ENCODE measurements at places on chromosomes 5 and 9.

DNA sequence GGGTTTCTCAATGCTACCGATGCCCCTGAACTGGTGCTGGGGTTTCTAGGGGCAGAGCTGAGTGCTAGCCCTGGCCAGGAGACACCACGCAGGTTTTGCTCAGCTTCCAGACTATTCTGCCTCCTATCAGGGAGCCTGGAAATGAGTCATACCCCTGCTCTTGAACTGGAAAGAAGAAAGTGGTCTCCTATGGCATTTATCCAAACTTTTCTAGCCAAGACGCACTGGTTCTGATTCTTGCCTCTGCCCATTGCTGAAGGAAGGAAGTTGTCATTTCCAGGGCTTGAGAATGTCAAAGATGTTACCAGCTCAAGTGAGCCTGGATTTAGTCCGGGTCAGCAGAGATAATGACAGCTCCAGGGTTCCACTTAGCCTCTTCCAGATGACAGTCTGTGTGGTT, 561.9 kb downstream of the CDK5RAP2 start:
- no peak for DNase-seq

- no peak for DNase-seq
Observed at GRCh38 chr5:17604951-17605350, 968 bp downstream of the TAF11L11 start.

DNA sequence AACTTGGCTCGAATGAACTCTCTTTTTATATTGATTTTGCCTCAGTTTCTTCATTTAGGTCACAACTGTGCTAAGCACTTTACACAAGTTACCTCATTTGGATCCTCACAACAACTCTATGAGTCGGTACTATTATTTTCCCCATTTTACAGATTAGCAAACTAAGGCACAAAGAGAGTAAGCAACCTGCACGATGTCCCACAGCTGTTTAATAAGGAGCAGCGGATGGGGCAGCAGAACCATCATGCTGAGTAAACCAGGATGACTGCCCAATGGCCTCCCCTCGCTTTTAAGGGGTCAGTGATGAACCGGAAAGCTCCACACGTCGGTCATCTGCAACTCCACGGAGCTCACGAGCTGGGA, 607 bp downstream of the PRELID2 start:
- no peak for DNase-seq

DNA sequence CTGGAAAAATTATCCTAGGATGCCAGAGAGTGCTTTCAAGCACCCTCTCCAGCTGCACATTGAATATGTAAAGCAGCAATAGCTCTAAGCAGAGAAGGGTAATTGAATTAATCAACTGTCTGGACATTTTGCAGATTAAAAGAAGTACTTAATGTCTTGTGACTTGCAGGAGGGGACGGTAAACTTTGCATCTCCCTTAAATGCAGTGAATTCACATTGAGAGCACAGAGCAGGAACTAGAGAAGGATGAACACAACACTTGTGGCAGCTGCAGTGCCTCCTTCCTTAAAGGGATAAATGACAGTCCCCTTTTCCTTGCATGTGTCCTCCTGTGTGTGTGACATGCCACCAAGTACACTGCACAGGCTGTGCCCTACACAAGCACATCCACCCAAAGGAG, 7.4 kb upstream of the CDK5RAP2 start:
- no peak for DNase-seq

DNA sequence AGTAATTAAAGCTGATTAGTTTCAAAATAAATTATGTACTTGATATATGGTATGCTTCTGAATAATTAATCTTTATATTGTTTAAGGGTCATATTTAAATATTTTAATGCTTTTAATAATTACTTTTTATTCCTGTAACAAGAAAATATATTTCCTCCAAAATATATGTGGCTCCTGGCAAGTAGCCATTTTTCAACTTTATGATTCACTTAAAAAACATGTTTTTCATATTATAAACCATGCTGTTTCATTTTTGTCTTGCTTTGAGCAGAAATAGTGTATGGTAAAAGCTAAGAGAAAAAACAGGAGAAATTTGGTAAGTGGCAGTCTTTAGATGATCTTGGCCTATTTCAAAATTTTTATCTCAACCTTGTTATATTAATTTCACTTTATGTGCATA, 14.6 kb downstream of the SPATA9 start:
- no peak for DNase-seq

GRCh38 chr9:14111696-14112095, 202.2 kb downstream of the NFIB start:
- no peak for DNase-seq

GRCh38 chr9:7209016-7209715, 451.4 kb downstream of the KDM4C start:
- no peak for DNase-seq

GRCh38 chr9:17894501-17895160, 315.8 kb downstream of the SH3GL2 start:
- no peak for DNase-seq

DNA sequence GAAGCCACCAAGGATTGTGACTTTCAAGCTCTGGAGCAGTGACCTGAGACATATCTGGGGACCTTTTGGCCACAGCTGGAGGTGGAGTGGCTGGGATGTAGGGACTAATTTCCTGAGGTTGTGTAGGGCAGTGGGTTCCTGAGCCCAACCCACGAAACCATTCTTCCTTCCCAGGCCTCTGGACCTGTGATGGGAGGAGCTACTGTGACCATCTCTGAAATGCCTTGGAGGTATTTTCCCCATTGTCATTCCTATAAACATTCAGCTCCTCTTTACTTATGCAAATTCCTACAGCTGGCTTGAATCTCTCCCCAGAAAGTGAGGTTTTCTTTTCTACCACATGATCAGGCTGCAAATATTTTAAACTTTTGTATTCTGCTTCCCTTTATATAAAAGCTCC, 172.6 kb downstream of the TUSC1 start:
- DNase-seq: no peak

DNA sequence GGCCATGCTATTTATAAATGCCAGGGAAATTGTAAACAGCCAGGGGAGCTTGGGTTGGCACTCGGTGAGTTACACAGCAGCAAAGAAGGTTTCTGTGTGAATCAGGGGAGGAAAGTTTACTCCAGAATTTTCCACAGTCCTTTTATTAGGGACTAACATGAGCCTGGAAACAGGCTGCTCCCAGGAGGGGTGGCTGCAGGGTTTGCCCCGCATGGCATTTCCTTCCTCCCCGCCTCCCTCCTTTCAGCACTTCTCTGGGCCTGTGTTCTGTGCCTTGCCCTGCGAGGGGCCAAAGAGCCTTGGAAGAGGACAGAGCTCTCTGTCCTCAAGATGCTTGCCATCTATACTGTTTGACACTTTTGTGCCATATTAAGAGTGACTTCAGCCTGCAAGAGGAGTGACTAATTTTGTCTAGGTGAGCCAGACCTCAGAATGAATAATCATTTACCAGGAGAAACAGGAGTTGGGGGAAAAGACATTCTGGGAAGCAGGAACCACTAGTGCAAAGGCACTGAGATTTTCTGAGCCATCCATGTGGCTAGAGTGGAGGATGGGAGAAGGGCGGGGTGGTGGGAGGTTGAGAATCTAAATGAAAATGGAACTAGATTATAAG, 1.8 kb downstream of the GSN start:
- DNase-seq: no peak

DNA sequence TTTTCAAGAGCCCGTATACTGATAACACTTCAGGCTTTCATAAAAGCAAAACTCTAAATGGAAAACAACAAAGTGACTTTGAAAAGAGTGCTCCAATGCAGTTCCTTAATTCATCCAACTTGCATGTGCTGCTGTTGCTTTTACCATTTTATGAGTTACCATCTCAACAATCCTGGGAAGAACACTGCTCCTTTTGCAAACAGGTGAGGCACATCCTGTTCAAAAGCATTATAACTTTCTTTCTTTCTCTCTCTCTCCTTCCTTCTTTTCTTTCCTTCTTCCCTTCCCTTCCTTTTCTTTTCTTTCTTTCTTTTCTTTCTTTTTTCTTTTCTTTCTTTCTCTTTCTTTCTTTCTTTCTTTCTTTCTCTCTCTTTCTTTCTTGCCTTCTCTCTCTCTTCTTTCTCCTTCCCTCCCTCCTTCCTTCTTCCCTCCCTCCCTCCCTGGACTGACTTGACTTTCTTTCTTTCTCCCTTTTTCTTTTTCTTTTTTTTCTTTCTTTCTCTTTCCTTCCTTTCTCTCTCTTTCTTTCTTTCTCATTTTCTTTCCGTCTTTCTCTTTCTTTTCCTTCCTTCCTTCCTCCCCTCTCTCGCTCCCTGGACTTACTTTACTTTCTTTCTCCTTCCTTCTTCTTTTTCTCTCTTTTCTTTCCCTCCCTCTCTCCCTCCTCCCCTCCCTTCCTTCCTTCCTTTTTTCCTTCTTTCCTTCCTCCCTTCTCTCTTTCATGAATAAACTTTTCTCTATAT, 11.2 kb upstream of the PARP8 start:
- DNase-seq: no peak

- no peak for DNase-seq
Observed at GRCh38 chr5:179118338-179118737, 58.2 kb downstream of the ZNF354C start.

GRCh38 chr5:65066387-65067146, 297.8 kb downstream of the CWC27 start:
- DNase-seq: no peak

GRCh38 chr5:177963966-177964365, 32.1 kb downstream of the PROP1 start:
- DNase-seq: no peak

GRCh38 chr5:138305797-138306196, 25.8 kb downstream of the CDC25C start:
- DNase-seq: no peak

DNA sequence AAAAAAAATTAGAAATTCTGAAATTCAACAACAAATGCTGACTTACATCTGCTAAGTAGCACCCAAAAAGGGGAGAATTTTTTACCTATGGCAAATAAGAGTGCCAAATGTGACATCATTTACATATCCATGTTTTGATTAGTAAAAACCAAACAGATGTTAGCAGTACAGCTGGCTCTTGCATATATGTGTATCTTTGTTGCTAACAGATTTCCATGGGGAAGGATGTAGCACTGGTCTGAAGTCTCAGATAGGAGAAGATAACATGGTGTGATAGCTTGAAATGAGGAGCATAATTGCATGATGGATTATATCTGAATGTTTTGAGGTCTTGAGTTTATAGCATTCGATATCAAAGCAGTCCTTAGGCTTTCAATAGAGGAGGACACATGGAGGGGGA, 17.5 kb downstream of the PIK3R1 start:
- DNase-seq: no peak

GRCh38 chr5:167602067-167602466, 689.4 kb upstream of the WWC1 start:
- DNase-seq: no peak

DNA sequence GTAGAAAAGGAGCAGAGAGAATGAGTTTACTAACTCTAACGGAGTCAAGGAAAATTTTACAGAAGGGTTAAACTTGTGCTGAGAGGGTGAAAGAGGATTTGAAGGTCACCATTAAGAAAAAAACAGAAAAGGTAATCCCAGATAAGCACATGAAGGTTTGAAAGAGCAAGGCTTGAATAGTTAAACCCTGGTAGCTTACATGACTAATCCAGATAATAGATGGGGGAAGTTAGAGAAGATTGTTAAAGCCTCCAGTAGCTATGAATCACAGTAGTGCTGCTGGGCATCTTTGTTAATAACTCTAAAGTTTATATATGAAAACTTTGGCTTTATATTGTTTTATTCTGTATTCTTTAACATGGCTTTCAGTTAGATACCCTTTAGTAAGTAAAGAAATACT, 354.5 kb upstream of the FTMT start:
- no peak for DNase-seq

- DNase-seq: peak; percentile 79
Observed at GRCh38 chr9:99823681-99824377, 2.1 kb downstream of the NR4A3 start.

DNA sequence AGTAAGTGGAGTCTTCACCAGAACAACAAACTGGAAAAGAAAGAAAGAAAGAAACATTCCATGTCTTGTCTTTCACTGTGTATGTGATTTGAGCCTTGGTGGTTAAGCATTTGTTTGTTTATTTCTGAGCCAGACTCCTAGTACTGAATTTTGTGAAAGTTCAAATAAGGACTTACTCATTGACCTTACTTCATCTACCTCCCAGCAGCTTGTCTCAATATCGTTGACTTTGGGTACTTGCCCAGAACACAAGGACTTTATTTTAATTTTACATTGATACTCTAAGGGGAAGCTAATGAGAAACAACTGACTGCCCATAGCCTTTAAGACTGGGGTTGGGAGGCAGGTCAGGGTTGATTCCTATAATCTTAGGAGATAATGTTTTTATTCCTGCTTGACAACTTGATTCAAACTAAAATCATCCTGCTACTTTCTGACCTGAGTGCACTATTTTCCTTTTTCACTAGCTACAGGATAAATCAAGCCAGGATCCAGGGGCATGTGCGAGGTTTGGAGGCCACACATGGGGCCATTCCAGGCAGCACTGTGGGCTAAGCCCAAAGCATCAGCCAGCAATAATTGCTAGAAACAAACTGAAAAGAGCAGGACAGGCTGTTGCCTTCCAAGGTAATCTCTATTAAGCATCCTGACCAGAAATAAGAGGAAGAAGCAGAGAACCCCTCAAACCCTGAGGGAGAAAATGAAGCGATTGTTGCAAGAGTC, 138.9 kb upstream of the RUSC2 start:
- no peak for DNase-seq

DNA sequence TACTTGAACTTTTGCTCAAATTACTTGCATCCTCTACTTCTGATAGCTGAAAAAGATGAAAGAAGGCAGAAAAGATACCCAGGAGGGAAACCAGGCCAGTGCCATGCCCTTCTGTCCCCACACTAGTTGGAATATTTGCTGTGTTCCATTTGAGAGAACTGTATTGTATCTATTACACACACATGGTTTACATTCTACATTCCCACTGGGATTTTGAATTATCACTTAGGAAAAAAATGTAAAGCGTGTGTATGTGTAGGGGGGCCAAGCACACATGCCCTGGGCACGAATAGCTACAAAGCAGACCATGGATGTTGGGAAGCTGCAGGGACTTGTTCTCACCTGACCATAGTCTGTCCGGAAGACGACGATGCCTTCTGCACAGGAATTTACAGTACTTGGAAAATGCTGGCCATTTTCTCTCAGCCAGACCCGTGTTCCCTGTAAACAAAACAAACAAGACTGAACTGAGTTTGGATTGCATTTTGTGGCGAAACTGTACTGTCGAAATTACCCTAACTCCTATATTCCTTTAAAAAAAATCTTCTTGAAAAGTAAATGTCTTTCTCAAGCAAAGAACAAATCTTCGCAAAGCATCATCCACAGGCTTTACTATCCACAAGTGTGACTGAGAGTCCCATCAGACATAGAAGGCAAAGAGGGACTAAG, 58.7 kb downstream of the MYO10 start:
- no peak for DNase-seq

GRCh38 chr5:80170117-80170535, 85.7 kb downstream of the SERINC5 start:
- no peak for DNase-seq

- no peak for DNase-seq
Observed at GRCh38 chr9:35791297-35791921, at the start of gene NPR2. TSS of gene NPR2 (plus strand) at chr9:35791591. CDS start at chr9:35792409, 818 bp downstream.

GRCh38 chr5:140630292-140631035, 2.5 kb downstream of the CD14 start:
- DNase-seq: no peak

GRCh38 chr9:136762915-136763648, 1.2 kb downstream of the LCN15 start:
- DNase-seq: no peak

- no peak for DNase-seq
Observed at GRCh38 chr9:13502484-13502883, 223.0 kb upstream of the MPDZ start.

- DNase-seq: no peak
Observed at GRCh38 chr5:76104027-76104426, 20.8 kb downstream of the SV2C start.

GRCh38 chr9:129885018-129885669, 49.9 kb downstream of the USP20 start:
- DNase-seq: no peak

- no peak for DNase-seq
Observed at GRCh38 chr5:15384176-15384575, 115.8 kb upstream of the FBXL7 start.
